ENCODE measurements at places on chromosomes 3 and 15.
A peak's percentile ranks its signal among the peaks of the same experiment; 100 is the strongest.

DNA sequence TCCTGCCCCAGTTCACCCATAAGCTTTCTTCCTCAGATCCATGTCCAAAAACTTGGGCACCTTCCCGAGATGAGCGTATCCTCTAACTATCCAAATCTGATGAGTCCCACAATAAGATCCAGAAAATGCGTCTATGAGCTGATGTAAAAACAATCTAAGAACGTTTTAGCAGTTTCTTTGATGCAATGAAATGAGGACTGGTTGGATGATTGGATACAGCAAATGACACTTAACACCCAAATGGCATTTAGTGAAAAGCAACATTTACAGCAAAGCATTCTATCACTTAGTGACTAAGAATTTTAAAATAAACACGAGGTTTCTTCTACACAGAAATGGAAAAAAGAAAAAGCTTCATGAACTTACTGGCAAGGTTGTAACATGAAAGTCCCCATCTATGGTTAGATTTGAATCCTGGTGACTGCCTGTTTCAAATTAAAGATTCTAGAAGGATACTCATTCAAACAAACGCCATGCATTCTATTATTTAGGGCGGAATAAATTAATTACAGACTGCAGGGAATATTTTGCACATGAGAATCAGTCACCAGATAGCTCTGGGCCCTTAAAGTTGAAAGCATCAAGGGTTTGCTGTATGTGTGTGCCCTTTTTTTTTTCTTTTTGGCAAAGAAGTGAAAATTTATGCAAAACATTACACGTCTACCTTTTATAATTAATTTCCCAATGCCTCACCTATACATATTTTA, 598.6 kb downstream of the FOXP1 start:
- no peak for DNase-seq

DNA sequence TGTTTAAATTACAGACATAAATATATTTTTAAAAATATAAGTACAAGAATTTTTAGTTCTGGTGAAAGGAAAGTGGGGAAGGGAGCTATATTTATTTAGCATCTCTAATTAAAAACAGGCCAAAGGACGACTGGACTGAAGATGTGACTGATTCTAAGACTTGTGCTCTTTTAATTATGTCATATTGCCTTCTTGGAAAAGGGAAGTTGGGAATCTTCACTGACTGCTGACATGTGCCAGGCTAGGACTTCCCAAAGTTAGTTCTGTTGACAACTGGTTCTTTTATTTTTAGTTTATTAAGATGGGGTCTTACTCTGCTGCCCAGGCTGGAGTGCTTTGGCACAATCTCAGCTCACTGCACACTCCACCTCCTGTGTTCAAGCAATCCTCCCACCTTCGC, 13.5 kb downstream of the CNOT10 start:
- DNase-seq, result no peak

DNA sequence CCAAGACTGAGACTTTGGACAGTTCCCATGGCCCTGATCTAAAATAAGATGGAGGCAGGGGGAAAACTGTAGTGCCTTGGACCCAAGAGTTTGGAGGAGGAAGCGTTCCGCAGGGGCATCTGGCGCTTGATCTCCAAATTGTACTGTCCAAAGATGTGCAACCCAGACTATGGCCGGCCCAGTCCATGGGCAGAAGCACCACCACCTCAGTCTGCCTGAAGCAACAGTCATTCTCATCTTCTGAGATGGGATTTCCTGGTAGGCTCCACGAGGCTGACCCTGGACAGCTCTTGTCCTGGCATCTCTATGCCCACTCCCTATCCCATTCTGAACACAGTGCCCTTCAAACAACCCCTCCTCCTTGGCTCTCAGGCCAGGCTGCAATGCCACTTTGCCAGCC, 3.6 kb downstream of the INSYN1 start:
- DNase-seq, result no peak

DNA sequence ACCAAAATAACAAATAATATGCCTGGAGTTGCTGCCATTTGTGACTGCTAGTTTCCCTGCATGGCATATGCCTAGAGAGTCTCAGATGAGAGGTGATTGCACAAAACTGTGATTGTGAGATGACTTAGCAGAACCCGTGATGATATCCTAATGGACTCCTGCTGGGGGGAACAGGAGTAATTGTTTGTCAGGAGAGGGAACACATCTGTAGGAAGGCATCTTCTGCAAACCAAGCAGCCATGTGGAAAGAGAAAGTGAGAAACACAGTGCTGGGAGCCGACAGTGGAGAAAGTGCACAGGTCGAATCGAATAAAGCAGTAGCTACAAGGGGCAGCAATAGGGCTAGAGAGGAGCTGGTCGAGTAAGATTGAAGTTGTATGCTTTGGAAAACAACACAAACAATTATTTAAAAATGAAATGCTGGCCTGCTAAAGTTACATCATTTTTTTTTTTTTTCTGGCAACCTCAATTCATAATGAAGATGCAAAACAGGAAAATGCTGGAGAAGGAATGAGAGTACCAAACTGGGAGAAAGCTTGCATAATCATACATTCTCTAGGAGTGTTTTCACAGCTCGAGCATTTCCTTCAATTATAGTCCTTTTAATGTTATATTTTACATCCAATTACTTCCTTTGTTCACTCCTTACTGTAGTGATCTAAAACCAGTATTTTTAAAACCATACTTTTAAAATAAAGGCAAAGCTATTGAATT, 494.2 kb upstream of the AGTR1 start:
- no peak for DNase-seq

GRCh38 chr3:58214484-58215316, 3.9 kb upstream of the DNASE1L3 start:
- peak; percentile 56 for DNase-seq

DNA sequence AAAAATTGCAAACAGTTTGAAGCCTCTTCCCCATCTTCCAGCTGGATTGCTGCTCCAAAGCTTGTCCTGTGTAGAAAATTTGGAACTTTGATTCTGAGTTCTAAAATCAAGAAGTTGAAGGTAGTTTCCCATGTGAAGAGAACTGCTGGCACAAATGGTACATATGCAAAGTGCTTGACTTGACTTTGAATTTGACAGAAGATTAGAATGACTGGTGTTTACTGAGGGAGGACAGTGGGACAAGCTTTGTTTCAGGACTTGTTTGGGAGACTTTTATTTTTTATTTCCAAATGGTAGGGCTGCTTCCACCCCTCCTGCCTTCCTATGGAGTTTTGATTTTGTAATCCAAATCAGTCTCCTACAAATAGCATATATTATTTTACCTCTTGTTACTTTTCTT, 7.4 kb downstream of the ZFAND6 start:
- DNase-seq, result no peak

Measured in GM13976 (cell line).